ENCODE measurements at places on chromosomes 16 and 17. TPM values are rescaled to one million over a fixed set of nuclear protein-coding genes. Genes with fewer than 3 reads are reported as not detected.

GRCh38 chr17:13182854-13183253 lies 165.0 kb upstream of the ELAC2 start:
- DNase-seq: no peak
- H3K4me1 ChIP-seq: no peaks in the 10 kb centered on the region
- no peaks in the 10 kb centered on the region for H3K36me3 ChIP-seq
- no peak overlapping the region for H3K4me3 ChIP-seq

DNA sequence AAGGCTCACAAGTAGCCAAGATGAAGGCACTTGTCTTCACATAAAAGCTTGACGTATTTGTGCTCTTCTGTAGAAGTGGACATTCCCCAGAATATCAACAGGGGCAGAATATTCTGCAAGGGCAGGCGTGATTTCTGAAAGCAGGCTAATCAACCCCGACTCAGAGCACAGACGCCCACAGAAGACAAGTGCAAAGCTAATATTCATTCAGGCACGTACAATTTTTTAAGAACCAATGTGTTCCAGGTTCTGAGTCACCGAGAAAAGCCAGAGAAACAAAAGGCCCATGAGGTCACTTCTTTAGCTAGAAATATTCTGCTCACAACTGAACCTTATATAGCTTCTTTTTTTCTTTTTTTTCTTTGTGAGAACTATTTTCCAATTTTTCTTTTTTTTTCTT lies 121.6 kb downstream of the DNAH9 start:
- no peak overlapping the region for H3K4me3 ChIP-seq
- DNase-seq: no peak
- H3K36me3 ChIP-seq: no peaks in the 10 kb centered on the region
- no peaks in the 10 kb centered on the region for H3K27me3 ChIP-seq
- no peak overlapping the region for H3K27ac ChIP-seq

DNA sequence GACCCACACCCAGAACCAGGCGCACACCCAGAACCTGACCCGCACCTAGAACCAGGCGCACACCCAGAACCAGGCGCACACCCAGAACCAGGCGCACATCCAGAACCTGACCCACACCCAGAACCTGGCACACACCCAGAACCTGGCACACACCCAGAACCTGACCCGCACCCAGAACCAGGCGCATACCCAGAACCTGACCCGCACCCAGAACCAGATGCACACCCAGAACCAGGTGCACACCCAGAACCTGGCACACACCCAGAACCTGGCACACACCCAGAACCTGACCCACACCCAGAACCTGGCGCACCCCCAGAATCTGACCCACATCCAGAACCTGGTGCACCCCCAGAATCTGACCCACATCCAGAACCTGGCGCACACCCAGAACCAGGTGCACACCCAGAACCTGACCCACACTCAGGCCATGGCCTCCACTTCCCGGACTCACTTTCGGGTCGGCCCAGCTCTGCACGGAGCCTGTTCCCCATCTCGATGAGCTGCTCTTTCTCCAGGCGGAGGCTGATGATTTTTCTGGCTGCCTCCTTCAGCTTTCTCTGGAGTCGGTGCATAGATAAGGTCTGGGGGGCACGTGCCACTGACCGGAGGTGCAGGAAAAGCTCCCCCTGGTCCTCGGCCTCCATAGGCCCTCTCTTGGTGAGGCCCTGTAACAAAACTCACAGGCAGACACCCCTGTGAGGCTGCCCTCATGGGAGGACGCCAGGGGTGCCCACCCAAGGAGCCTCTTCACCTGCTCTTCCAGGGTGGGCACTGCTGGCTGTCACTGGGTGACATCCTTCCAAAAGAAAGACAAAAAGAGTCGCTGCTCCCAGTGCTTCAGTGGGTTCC lies 53.3 kb upstream of the FASN start:
- no peaks in the 10 kb centered on the region for H3K27me3 ChIP-seq
- no peak overlapping the region for H3K27ac ChIP-seq
- no peak for DNase-seq
- H3K4me3 ChIP-seq: no peak overlapping the region
- peaks cover 4% of the 10 kb centered on the region for H3K4me1 ChIP-seq

GRCh38 chr16:23702951-23703350 lies 10.1 kb downstream of the ERN2 start:
- H3K4me3 ChIP-seq: no peak overlapping the region
- H3K27me3 ChIP-seq: peaks cover 6% of the 10 kb centered on the region
- no peak for DNase-seq

The ZNF423 gene
- not detected for total RNA-seq
